Urothelium cell line (cell line): ENCODE measurements at places on chromosomes 13 and 19.

DNA sequence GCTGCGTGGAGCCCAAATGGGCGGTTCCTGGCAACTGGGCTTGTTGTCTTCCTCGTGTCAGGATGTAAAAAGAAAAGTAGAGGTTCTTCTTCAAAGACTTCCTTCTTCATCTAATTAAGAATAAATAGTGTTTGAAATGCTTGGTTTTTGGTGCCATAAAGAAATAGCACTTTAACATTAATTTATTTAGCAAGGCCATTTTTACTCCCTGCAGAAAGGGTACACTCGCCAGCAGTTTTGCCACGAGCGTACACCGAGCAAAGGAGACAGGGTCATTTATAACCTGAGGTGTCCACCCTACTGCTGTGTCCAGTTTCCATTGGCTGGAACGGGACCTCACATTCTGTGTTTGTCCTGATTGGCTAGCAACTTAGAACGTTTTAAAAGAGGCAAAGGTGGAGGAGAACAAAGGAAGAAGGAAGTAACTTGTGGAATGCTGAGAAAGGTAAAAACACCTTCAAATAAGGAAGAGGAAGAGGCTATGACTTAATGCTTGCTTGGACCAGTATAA is 21.8 kb upstream of the OR10H1 start:
- no peak for DNase-seq

DNA sequence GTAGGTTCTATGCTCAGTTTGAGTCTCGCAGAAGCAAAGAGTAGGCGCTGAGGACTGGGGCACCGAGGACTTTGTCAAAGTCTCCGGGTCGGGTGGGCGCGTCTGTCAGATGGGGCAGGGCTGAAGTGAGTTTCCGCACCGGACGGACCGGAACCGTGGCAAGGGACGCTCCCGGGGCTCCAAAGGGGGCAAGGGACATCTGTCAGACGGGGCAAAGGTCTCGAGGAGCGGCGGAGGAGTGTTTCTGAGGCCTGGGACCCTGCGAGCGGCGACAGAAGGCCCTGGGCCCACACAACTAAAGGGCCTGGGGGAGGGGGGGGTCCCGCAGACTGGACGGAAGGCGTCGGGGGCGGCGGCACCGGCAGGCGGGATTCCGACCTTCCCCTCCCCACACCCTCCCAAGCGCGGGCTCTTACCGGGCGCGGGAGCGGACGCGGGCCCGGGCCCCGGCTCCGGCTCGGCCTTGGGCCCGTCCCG is 13.3 kb upstream of the AKAP8L start:
- DNase-seq = no peak

- no peak for DNase-seq
These were observed 754 bp upstream of the SIX5 start for GRCh38 chr19:45769821-45770191.

DNA sequence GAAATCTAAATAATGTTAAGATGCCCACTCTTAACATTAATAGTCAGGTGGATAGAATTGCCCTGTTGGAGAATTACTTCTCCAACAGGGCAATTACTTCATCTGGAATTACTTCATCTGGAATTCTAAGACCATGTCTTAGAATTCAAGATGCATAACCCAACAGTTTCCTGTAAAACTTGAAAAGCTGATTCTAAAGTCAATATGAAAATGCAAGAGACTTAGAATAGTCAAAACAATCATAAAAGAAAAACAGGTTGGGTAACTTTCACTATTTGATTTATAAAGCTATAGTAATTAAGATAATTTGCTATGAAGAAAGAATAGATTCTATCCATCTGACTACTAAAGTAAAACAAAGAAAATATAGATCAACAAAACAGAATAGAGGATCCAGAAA is 75.2 kb downstream of the ABCC4 start:
- no peak for DNase-seq

GRCh38 chr19:55377356-55378131 is 918 bp downstream of the TMEM190 start:
- DNase-seq = no peak

DNA sequence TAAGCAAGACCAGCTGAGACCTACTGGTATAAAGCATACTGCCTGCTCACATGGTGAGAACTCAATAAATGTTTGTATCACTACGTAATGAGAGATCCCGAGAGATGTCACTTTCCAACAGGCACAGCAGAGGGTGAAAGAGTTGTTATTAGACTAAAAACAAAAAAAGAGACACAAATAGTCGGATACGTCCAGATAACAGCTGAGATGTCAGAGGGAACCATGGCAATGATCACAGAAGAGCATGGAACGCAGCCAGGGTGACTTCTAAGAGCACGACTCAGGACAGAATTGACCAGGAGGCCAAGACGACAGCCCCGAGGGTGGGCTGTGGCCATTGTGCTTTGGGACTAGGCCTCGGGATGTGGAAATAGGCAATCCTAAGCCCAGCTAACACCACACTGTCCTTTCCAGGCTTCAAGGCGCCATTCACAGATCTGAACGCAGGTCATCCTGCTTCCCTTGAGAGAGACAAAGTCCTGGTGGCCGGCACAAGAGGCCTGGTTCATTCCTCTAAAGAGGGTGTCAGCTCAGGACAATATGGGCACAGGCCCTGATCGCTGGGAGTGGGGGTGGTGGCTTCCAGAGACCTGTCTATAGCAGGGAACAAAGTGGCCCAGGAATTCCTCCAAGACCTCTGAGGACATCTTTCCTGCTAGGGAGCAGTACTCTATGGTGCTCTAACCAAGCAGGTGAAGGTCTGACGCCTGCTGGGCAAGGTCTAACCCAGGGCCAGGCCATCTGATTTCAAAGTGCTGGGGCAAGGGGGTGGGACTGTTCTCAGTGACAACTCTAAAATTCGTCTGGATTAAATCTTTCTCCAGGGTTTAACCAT is 3.2 kb downstream of the SH3GL1 start:
- DNase-seq = no peak

DNA sequence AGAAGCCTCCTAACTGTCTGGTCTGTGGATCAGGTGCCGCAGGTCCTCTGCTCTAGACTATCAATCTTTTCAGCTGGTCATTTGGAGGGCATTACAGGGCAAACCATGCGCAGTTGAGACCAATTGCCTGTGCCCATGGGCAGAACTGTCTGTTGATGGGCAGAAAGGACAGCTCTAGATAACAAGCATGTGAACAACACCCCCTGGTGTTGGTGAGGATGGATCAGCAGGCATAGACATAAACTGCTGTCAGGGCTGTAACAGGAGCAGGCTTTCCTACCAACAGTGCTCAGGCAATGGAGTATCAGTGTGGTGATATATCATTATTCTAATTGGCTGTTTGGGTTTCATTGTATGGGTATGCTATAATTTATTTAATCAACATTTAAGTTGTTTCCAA is 104.7 kb upstream of the KL start:
- DNase-seq = peak; percentile 20

- no peak for DNase-seq
These were observed 243.0 kb downstream of the PCDH17 start for GRCh38 chr13:57874530-57874929.

- no peak for DNase-seq
These were observed 391.2 kb downstream of the KLF12 start for GRCh38 chr13:73742982-73743381.

- no peak for DNase-seq
These were observed 3.1 kb downstream of the ZNF428 start for GRCh38 chr19:43616306-43616705.

- DNase-seq = no peak
These were observed 263.1 kb downstream of the ZNF536 start for GRCh38 chr19:30634996-30635975.

- DNase-seq = no peak
These were observed 208.0 kb downstream of the LHFPL6 start for GRCh38 chr13:39394796-39395678.

DNA sequence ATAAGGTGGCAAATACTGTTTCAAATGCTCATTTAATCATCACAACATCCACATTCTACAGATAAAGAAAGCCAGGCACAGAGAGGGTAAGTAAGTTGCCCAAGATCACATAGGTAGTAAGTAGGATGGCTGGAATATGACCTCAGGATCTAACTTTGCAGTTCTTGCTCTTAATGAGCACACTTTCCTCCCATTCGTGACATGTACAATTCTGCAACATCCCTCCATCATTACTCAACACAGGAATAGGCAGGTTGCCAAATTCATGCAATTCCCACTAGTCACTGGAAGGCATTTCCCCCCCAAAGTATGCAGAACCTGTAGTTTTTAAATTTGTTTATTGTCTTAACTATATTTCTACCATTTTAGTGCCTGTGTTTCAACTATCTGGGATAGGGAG is 109.2 kb downstream of the OLFM4 start:
- DNase-seq = peak; percentile 4

DNA sequence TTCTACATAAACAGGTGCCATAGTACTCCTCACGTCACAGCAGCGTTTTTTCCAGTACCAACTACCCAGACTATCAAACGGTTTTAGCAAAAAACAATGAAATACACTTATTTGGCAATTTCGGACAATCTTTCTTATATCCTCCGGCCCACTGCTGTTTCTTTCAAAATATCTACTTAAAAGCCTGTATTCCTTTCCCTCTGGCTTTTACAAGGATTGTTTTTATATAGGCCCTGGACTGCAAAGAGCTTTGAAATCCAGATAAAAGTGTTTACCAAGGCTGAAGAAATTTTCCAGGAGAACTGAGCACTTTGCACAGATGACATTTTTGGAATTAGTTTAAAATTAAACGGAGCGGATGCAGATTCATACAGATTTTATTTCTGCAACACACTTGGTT is 255.9 kb upstream of the STARD13 start:
- no peak for DNase-seq

GRCh38 chr19:5119297-5119998 is 150.5 kb downstream of the KDM4B start:
- no peak for DNase-seq

DNA sequence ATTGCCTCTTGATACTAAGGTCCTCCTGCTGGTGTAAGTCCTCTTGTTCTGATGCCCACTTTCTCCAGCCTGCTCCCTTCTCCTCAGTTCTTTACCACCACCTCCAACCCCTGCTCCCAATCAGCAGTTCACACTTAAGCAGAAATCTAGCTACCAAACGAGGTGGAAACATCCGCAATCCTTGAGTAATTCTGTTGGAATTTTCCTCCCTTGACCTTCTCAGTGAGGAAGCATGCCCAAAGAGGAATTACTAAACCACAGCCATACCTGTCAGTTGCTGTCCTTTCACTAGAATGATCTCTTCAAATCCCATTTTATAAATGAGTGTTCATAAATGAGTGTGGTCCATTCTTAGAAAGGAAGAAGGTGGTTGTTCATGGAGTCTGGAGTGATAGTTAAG is 289.9 kb downstream of the DACH1 start:
- peak; percentile 9 for DNase-seq

GRCh38 chr13:52994865-52995264 is 33.7 kb upstream of the OLFM4 start:
- DNase-seq = no peak

- DNase-seq = no peak
These were observed 1074.9 kb downstream of the PCDH17 start for GRCh38 chr13:58706421-58706820.

- DNase-seq = no peak
These were observed 136.4 kb upstream of the PCDH9 start for GRCh38 chr13:67366533-67366932.

GRCh38 chr19:15550929-15551292 is 42.6 kb downstream of the CYP4F22 start:
- no peak for DNase-seq

DNA sequence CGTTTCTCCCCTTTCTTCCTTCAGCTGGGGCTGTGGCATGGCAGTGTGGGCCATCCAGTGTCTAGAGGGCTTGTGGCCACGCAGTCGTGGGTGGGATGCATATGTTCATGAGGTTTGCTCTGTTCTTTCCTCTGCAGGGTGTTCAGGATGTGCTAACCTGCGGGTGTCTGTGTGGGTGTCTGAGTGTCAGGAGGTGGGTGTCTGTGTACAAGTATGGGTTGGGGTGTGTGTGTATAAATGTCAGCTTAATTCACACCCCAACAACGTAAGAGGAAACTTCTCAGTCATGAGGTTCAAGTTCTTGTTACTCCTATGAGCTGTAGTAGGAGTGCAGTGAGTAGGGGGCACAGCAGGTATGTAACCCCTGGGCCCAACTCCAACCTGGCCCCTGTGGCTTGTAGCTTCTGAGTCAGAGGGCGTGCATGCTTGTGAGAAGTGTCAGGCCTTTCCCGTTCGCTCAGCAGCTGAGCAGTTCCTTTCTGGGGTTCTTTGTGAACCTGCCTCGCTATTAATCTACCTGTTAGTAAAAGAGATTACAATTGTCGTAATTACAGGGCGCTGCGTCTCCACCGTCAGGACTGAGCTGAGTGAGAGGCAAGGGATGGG is 49.1 kb downstream of the NFIX start:
- no peak for DNase-seq

DNA sequence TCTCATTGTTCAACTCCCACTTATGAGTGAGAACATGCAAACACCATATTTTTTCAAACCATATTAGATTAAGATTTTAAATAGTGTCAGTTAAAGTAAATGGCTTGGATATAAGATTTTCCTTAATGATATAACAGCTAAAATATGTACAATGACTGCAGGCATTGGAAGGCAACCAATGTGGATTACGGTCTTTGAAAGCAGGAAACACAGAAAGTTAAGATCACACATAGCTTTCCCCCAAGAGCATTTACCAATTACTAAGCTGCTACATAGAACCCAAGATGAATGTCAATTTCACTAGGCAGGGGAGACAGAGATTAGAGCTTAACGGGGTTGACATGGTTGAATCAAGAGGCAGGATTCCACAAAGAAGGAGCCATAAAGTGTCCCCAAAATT is 173.2 kb upstream of the TRPC4 start:
- no peak for DNase-seq
